ENCODE measurements at places on chromosomes 7 and 10.
A peak's percentile ranks its signal among the peaks of the same experiment; 100 is the strongest.

DNA sequence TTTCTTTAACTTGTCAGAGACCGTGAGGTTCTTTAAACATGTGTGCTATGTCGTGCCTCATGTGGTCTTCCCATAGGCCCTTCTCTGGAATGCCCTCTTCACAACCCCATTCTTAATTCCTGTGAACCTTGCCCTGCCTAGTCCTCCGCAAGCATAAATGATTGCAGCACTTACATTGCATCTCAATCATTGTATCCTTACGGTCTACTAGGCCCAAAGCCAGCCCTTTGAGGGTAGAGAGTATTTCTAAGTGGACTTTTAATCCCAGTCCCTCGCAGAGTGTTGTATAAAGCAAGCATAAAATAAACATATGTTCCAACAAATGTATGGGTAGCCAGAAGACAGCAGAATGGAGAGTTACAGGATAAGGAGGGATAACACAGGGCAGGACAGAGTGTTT lies 92.1 kb upstream of the FAM133B start:
- DNase-seq: no peak

DNA sequence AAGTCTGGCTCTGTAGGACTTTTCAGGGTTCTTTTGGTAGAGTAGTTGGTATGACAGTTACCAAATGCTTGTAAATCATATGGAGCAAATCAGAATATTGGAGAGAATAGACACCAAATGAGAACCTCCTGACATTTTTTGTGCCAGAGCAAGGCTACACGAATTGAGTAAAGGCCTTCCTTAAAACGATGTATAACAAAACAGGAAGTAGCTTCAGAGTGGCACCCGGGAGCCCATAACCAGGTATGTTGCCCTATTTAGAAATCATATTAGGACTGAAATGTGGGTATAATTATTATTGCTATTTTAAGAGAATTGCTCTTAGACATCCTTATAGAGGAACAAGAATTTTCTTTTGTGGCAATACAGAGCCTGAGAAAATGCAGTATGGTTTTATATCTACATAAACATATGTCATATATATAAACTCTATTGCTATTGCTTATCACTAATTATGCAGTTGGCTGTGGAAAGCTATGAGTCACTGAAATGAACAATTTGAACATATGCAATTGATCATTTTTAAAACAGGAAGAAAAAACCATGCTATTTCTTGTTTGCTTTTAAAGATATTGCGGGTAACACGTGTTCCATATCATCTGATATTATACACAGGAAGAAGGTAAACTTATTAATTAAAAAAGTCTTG lies 197.4 kb upstream of the MTPN start:
- no peak for DNase-seq

DNA sequence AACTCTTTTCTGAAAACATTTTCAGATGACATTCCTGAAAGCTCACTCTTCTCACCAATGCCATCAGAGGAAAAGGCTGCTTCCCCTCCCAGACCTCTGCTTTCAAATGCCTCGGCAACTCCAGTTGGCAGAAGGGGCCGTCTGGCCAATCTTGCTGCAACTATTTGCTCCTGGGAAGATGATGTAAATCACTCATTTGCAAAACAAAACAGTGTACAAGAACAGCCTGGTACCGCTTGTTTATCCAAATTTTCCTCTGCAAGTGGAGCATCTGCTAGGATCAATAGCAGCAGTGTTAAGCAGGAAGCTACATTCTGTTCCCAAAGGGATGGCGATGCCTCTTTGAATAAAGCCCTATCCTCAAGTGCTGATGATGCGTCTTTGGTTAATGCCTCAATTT lies 16.5 kb downstream of the ANLN start:
- DNase-seq: no peak

DNA sequence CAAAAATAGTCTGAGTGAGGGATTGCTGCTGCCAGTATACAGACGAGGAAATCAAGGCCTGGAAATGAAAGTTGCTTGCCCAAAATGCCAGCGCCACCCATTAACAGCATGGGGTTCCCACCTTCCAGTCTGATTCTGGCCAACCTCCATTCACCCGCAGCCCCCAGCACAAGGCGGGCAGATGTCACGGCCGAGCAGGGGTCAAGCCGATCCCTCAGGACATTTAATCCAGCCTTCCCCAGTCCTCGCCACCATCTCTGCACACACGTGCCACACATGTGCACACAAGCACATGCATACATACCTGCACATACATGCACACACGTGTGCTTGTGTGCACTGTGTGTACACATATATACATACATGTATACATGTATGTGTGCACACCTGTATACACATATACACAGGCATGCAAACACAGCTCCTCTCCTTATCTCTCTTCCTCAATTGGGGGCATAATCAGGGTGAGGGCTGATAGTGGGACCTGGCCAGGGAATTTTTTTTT lies 122.9 kb downstream of the GRID1 start:
- no peak for DNase-seq

GRCh38 chr7:151060416-151061212 lies 1.2 kb downstream of the SLC4A2 start:
- peak; percentile 19 for DNase-seq

GRCh38 chr7:100546129-100546925 lies 7.3 kb downstream of the AGFG2 start:
- no peak for DNase-seq

DNA sequence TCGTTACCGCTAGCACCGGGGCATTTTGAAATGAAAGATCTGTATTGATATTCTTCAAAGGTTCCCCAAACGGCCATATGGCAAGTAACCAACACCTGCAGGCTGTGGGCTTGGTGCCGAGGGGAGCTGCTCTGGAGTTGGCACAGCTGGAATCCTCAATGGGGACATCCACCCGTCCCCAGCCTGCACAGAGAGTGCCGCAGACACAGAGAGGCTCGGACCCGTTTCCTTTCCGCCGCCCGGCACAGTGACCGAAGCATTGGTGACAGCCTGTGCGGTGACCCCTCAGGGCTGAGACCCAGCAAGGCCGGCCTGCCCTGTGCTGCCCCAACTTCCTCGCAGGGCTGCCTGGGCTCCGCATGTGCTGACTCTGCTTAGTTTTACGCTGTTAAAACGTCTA lies 4.5 kb downstream of the CFAP46 start:
- DNase-seq: no peak

- DNase-seq: no peak
Measured at GRCh38 chr7:42152329-42153205, 84.4 kb downstream of the GLI3 start.

DNA sequence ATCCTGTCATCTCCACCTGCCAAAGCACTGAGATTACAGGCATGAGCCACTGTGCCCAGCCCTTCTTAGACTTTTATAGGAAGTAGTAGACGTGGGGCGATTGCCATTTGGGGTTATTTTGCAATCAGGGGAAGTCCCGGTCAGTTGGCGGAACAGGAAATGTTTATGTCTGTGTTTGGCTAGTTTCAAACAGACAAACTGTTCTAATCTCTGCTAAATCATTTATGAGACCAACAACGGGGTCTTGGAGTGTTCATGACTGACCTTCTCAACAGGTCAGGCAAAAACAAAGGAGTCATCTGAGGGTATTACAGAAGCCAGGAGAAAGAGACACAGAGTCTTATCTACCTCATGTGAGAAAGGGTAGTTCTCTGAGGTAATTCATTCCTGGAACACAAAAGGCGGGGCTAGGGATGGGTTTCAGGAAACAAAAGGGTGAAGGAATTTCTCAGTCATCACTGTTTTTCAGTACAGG lies 6.6 kb upstream of the TPK1 start:
- DNase-seq: no peak

- DNase-seq: no peak
Measured at GRCh38 chr7:126940723-126941307, 311.9 kb downstream of the GRM8 start.

DNA sequence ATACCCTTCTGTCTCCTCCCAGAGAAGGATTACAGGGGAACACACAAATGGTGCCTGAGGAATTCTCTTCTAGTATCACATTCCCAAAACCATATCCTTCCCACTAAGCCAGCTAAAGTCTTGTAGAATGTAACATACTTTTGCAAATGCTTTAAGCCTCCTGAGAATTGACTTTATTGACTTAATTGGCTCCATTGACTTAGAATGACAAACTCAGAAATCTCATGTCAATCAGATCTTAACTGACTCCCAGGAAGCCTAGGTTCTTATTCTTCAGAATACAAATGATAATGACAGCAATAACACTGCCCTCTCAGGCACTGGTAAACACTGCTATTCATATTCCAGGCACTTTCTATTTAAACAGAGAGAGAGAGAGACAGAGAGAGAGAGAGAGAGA lies 356.9 kb upstream of the PRKCQ start:
- DNase-seq: no peak

- no peak for DNase-seq
Measured at GRCh38 chr10:82288461-82288881, 413.5 kb downstream of the NRG3 start.

DNA sequence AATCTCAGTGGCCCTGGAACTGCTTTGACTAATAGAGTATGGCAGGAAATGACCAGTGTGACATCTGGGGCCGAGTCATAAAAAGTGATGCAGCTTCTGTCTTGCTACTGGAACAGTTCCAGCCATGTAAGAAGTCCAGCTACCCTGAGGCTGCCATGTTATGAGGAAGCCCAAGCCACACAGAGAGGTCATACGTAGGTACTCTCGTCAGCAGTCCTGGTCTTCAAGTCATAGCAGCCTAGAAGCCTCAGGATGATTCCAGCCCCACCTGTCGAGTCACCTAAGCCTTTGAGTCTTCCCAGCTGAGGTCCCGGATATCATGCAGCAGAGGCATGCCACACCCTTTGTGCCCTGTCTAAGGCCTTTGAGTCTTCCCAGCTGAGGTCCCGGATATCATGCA lies 92.1 kb downstream of the PPP1R3C start:
- DNase-seq: peak; percentile 30

DNA sequence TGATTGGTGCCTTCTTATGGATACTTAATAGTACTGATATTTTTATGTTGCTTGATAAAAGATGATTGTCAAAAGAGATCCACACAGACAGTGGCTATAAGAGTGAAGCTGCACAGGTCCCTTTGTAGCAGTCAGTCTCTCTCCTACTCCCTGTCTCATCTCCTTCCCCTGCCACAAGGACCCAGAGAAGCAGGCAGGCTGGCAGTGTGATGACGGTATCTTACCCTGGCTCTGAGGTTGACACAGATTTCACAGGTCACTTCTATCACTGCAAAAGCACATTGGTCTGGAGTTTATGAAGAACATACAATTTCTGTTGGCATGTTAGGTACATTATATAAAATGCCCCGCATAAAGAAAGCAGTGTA lies 64.4 kb upstream of the AHR start:
- peak; percentile 19 for DNase-seq

DNA sequence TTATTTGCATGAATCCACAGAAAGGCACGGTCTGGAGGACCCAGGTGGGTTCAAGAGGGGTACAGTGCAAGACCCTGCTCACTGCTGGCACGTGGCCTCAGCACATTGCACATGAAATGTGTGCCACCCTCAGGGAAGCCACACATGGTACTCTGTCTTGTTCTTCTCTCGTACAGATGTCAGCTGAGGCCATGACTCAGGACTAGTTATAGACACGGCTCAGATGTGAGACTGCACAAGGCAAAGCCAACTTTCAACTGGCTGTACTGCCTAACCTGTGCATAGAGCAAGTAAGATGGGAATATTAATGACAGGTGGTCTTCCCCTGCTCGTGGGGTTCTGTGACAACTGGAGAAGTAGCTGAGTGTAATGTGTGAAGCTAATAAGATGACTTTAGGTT lies 249.4 kb upstream of the CTBP2 start:
- no peak for DNase-seq

- no peak for DNase-seq
Measured at GRCh38 chr7:128910569-128910945, at the start of gene KCP. Gene KCP (minus strand): TSS chr7:128910709. CDS start chr7:128910676, 33 bp downstream.

DNA sequence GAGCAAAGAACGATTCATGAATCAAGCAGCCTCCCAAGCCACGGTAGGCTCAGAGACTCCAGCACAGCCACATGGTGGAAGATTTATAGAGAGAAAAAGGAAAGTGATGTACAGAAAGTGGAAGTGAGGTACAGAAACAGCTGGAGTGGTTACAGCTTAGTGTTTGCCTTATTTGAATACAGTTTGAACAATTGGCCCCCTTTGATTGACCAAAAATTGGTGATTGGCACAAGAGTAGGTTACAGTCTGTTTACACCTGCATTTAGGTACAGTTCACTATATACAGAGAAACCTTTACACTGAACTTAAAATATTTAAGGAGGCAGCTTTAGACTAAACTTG lies 136.4 kb upstream of the ASAH2 start:
- no peak for DNase-seq

DNA sequence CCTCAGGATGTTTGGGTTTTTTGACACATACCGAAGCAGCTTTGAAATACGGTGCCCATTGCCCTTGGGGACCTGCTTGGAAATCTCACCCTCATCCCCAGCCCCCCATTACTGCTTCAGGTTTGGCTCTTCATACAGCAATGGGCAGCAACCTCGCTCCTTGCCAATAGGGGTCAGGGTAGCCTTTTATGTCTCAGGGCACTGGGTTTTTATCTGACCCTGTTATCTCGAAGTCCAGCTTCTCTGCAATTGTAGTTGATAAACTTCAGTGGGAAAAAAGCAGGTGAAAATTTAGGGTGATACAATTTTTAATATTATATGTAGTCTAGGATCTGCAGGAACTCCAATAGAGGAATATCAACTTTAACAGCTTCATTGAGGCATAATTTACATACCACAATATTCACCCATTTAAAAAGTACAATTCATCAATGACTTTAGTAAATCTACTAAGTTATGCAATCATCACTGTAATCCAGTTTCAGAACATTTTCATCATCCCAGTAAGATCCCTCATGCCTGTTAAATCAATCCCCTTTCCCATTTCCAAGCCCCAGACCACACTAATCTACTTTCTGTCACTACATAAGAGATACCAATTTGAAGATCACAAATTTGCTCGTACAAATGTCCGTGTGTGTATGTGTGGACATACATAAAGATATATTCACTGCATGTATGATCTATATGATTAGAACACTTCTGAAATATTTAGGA lies 386.2 kb downstream of the KCNMA1 start:
- DNase-seq: peak; percentile 31

DNA sequence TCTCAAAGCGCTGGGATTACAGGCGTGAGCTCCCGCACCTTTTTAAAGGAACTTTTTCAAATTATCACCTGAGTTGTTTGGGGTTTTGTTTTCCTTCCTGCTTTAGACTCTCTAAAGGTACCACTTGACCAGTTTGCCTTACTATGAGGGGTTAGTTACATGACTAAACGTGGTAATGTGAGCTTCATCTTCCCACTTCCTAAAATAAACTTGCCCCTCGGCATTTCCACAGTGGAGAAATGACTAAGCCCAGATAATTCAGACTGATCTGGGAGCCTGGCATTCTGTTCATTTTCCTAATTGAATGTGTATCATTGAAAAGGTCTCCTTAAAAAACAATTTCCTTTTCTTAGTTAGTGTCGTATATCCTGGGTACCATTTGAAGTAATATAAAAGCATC lies 163.4 kb downstream of the PLXDC2 start:
- DNase-seq: no peak
